ENCODE measurements at places on chromosomes 5 and 9.

DNA sequence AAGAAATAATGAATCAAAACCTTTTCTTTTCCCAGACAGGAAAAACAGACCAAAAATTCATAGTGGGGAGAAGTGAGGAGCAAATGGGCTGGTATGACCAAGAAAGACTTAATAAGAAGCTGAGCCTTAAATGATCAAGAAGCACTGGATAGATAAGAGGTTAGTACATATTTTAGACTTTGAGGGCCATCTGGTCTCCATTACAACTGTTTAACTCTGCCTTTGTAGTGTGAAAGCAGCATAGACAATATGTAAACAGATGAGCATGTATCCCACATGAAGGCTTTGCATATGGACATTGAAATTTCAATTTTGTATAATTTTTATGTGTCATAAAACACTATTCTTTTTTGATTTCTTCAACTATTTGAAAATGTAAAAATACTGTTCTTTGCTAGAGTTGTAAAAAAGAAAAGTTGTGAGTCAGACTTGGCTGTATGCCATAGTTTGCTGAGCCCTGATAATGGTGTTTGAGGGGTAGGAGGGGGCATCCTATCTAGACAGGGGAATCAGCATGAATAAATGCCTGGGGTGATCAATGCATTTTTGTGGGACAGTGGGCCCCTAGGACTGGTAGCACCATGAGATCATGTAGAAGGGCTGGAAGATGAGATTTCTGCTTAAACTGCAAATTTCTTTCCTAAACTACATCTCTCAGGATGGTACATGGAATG is 91.8 kb upstream of the GPR151 start:
- DNase-seq, result no peak

- DNase-seq, result no peak
Observed at GRCh38 chr5:124199893-124200292, 546.5 kb downstream of the ZNF608 start.

DNA sequence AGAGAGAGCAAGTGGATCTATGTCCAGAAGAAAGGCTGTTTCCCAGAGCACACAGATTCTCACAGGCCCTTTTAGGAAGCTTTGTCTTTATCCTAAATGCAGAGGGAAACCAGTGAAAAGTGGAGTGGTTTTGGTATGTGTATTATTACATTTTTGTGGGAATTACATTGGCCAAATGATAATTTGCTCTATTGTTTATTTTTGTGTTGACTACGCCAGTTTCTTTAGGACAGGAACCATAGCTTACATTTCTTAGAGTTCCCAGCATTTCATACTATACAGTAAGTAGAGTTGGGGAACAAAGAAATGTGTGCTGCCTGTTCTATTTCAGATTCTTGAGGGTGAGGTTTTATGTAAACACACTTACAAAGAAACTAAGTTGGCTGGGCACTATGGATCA is 29.4 kb upstream of the SPATA31D4 start:
- no peak for DNase-seq

GRCh38 chr9:121658591-121658990 is 7.2 kb downstream of the DAB2IP start:
- no peak for DNase-seq

DNA sequence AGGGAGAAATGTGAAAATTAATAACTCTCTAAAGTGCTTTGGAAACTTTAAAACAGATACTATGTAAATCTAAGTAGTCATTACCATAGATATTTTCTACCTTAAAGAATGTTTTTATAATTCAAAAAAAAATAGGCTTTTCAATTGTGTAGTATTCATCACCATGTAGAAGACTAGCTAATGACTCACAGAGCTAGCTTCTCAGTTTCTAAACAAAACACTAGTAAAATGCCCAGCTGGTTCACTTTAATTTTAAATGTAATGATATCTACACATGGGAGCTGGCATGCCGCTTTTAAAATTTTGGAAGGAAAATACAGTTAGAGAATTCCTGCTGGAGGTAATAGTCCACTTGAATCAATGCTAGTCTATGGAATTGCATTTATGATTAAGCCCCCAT is 509.8 kb downstream of the CSNK1G3 start:
- no peak for DNase-seq

DNA sequence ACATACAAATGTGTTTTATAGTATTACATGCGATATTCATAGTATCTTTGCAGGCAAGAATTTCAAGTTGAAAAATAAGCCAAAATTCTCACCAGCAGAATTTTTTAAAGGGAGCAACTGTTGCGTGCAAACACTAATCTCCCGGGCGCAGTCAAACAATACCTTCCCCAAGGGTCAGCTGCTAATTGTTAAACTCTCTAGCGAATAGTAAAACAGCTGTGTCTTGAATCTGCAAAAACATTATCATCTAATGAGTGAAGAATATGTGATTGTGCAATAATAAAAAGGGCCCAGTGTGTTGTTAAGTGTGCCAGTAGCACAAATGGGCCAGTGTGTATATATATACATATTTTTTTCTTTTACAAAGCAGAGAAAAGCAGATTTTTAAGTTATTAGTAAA is 131.4 kb downstream of the CCDC192 start:
- no peak for DNase-seq

DNA sequence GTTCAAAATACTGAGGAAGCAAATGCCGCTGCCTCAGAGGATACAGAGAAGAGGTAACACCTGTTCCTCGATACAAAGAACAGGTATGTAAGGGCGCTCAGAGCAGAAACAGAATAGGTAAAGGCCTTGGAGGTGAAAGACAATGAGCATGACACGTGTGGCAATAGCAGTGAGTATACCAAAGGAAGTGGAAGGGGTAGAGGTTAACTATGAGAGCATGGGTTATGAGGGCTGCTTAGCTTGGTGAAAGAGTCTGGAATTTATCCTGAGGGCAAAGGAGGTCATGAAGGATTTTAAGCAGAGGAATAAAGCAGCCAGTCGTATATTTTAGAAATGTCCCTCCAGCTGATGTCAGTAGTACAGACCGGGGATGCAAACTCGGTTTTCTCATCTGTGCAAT is 269.8 kb upstream of the ZNF462 start:
- no peak for DNase-seq

- no peak for DNase-seq
Observed at GRCh38 chr9:126147186-126147935, 179.3 kb upstream of the MVB12B start.

DNA sequence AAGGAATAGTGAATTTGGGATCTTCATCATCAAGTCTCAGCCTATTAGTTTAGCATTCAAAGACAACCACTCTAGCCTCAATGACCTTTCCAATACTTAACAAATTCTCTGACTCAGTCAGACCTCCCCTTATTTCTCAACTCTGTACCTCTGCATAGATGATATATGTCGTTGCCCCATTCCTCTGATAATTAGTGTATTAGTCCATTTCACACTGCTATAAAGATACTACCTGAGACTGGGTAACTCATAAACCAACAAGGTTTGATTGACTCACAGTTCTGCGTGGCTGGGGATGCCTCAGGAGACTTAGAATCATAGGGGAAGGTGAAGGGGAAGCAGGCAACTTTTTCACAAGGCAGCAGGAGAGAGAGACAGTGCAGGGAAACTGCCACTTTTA is 8.9 kb downstream of the MRPL22 start:
- DNase-seq, result no peak

DNA sequence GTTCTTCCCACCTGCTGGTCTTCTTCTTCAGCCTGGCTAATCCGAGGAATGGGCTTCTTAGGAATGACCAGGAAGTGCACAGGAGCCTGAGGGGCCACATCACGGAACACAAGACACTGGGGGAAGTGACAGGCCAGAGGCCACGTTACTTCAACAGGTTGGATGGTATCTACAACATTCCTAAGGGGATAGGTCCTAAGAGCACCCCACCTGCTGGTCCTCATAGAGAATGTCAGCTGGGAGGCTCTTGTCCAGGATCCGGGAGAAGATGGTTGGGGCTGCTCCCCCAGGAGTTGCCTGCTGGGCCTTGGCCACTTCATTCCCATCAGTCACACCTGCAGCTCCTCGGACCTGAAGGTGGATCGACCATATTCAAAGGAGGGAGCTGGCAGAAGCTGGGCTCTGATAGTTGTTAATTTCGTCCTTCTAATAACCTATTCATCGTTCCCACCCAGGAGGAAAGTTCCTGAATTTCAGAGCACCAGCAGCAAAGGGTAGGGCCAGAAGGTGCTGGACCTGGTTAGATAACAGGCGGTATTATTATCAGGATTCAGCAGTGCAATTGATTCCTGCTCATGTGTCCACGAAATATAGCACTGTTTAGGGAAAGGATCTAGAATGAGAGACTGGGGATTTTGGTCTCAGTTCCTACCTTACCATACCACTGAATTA is 1.3 kb downstream of the HINT2 start:
- no peak for DNase-seq

DNA sequence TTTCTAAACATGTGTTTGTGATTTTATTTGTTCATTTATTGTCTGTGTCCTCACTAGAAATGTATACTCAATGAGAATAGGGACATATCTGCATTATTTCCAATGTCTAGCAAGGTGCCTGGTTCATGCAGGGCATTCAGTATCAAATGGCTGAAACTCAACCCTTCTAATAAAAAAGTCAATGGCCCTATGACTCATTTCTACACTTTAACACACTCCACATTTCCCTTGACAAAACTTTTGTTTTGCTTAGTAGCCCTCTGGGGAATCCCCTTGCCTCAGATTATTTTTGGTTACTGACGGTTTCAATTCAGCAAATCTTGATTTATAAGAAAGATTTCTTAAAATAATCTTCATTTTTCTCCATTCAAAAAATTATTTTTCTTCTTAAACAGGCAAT is 206.0 kb upstream of the DMRTA1 start:
- no peak for DNase-seq

DNA sequence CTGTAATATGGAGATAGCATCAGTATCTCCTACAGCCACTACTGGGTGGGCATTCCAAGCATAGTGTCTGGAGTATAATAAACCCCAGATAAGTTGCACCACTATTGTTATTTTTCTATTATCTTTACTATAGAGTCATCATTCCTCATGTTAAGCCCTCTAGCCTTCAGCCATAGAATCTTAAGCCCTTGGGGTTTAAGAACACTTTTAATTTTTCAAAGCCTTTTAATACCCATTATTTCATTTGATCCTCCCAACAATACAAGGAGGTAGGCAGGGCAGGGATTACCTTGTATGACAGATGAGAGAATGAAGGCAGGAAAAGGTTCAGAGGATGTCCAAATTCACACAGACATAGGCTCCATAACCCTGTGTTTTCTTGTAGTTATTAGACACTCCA is 112.5 kb downstream of the EBF1 start:
- DNase-seq, result no peak

GRCh38 chr9:133707065-133707762 is 30.9 kb downstream of the SARDH start:
- no peak for DNase-seq

GRCh38 chr5:180400416-180400815 is 47.3 kb upstream of the GFPT2 start:
- no peak for DNase-seq

DNA sequence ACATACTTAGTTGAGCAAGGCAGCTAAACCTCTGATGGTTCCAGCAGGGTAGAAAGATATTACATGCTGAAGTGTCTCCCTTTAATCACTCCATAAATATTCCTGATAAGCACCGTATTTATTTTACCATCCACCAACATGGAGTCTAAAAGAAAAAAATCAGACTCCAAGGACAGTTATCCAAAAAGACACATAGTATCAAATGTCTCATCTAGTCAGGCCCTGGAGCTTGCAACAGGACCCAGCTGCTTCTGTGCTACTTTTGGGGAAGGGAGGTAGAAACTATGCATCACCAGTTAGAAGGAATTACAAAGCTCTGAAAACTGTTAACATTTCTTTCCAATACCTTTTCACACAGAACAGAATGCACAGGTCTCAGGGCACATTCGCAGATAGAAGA is 88.1 kb downstream of the S1PR3 start:
- no peak for DNase-seq

DNA sequence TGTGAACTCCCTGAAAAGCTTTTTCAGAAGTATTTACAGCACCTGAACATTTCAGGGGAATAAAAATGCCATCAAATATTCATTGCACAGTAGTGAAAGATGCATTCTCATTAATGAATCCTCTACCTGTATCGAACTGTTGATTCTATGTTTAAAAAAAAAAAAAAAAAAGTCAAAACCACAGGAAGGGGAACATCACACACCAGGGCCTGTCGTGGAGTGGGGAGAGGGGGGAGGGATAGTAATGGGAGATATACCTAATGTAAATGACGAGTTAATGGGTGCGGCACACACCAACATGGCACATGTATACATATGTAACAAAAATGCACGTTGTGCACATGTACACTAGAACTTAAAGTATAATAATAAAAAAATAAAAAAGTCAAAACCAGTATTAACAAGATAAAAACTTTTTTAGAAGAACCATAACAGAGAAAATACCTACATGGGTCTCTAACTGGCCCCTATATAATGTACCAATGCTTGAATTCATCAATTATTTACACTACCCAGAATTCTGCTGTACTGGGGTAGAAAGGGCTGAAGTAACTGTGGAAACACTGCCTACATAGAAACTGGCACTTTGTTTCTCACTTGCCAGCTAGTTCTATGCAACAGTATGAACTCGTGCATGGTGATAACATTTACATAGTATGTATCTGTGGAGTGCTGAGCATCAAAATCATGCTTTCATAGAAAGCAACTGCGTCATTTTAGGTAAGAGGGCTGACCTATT is 48.9 kb downstream of the GNAQ start:
- DNase-seq, result no peak

- DNase-seq, result no peak
Observed at GRCh38 chr5:156585999-156586398, 259.0 kb downstream of the SGCD start.

GRCh38 chr5:73131711-73132425 is 11.5 kb downstream of the TMEM171 start:
- no peak for DNase-seq

GRCh38 chr5:127865273-127865672 is 162.1 kb downstream of the CCDC192 start:
- no peak for DNase-seq

GRCh38 chr5:172450861-172451695 is 3.2 kb downstream of the SH3PXD2B start:
- no peak for DNase-seq

- no peak for DNase-seq
Observed at GRCh38 chr5:117955831-117956230, 1032.5 kb downstream of the DTWD2 start.

- no peak for DNase-seq
Observed at GRCh38 chr5:73922875-73923557, 297.0 kb downstream of the ARHGEF28 start.

DNA sequence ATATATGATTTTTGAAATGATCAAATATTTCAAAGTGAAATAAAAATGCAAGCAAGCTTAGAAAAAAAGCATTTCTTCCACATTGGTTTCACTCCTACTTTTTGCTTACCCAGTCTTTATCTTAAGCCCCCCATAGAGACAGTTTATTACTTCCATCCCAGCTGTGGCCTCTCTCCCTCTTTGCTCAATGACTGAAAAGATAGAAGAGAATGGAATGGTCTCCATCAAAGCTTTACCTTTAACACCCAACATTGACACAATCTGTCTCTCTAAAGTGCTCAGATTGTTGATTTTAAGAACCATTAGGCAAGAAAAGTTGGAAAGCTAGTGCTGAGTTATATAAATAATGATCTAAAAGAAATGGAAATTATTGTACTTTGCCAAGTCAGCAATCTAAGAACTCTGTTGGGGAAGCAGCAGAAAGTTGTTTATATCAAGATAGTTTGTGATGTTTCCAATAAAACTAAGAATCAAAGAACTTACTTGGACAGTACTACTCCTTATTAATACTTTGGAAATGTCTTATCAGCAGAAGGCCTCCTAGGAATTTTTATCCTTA is 277.5 kb upstream of the NREP start:
- no peak for DNase-seq
